Progenitor cell of endocrine pancreas (in vitro differentiated cells): ENCODE measurements at places on chromosomes 12 and 14.
A peak's percentile ranks its signal among the peaks of the same experiment; 100 is the strongest.

- DNase-seq = no peak
Measured at GRCh38 chr12:31860401-31860800, 98.8 kb upstream of the RESF1 start.

DNA sequence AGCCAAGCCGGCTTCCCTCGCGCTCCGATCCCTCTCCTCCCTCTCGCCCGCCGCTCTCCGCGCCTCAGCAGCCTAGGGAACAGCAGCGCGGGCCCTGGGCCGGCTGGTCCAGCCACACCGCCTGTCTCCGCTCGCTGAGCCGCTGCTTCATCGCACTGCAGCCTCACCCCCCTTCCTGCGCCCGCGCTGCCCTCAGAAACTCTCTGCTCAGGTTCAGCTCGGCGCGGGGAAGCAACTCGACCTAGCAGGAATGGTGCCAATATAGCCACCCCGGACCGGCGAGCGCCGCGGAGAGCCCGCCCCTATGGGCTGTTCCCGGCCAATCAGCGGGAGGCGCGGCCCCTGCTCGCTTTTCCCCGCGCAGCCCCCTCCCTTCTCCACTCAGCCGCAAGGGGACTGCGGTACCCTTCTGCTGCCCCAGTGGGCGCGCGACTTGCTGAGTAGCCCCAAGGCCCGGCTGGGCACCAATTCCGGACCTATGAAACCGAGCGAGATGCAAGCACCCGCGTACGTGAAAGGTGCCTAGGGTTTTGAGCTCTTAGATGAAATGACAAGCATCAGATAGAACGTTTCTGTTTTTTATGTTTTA is at the start of gene ADAMTS20:
Gene ADAMTS20, minus strand, starts transcription at position 233 of the 589 bp plus-strand sequence. CDS start 282 bp downstream, outside the sequence.
- peak; percentile 73 for DNase-seq

DNA sequence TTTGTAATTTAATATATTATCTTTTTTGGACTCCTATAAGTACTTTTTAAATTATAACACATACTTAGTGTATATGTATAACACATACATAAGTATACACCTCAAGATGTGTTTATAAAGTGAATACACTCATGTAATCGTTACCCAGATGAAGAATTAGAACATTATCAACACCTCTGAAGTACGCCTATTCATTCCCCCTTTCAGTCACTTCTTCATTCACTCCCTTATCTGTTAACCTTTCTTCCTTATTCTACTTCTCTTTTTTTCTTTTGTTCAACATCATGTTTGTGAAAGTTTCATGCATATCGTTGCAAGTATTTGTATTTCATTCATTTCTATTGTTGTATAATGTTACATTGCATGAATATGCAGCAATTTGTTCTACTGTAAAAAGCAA is 98.5 kb downstream of the ARID2 start:
- no peak for DNase-seq

DNA sequence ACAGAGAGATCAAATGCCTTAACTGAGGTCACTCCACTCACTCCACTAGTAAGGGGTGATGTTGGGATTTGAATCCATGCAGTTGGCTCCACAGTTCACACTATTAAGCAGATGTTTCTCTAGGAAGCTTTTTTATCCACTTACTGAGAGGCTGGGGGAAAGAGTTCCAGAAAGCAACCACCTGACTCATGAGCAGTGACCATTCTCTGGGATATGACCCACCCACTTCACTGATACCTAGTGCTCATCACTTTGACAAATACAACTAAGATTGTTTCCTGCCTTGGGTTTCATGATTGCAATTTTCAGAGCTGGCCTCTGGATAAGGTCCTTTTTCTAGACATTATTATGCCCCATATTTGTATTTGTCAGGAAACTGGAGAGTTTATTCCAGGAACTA is 152.1 kb upstream of the PLEKHG7 start:
- no peak for DNase-seq

DNA sequence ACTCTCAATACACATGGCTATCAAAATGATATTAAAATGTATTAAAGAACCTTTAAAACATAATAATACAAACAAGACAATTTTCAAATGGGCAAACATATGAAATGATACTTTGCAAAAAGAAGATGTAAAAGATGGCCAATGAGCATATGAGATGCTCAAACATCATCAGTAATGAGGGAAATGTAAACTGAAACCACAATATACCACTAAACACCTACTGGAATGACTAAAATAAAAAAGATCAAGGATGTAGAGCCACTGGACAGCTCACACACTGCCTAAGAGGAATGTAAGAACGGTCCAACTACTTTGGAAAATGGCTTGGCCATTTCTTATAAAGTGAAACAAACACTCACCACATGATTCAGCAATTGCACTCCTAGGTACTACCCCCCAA is 97.2 kb upstream of the BBS10 start:
- no peak for DNase-seq

DNA sequence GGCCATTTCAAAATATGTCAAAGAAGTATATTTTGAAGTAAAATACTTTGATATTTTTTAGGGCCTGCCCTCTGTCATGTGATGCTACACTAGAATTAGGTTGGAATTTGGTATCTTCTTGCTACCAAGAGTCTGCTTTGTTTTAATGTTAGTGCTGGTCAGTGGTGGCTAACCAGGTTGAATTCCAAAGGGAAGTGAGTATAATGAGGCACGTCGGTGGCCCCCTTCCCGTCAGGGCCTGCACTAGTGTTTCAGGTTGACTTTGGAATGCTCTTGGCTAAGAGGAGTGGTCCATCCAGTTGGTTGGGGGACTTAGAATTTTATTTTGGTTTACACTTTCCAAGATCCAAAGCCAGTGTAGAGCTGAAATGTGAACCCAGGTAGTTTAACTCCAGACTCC is 185.4 kb downstream of the NOVA1 start:
- no peak for DNase-seq

GRCh38 chr14:65432361-65432948 is 19.9 kb downstream of the FUT8 start:
- no peak for DNase-seq

DNA sequence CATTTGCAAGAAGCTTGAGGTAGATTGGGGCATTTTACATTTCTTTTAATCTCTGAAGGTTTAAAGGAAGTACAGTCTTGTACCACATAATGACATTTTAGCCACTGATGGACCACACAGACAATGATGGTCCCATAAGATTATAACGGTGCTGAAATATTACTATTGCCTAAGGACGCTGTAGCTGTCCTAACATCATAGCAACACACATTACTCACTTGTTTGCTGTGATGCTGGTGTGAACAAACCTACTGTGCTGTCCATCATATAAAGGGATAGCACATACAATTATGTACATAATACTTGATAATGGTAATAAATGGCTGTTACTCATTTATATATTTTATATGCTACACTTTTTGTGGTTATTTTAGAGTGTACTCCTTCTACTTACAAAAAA is 127.1 kb upstream of the CPNE8 start:
- DNase-seq = no peak

DNA sequence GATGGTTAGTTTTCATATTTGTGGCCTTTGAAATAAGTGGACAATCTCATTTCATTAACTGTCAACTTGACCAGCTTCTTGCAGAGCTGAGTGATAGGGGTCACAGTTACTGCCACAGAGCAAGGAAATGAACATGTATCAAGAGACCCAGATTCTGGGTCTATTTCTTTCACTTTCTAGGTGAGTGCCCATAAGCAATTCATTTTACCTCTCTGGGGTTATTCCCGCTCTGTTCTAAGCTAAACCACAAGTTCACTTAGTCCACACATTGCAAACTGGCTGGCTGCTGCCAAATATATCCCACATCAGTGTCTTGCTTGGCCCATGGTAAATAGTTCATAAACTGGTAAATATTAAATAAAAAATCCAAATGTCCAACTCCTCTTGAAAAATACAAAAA is 29.9 kb downstream of the GPHB5 start:
- no peak for DNase-seq

- no peak for DNase-seq
Measured at GRCh38 chr12:106841510-106842302, 67.2 kb downstream of the RIC8B start.

- no peak for DNase-seq
Measured at GRCh38 chr14:46137786-46138185, 513.8 kb downstream of the RPL10L start.

GRCh38 chr14:58755031-58755925 is 117.5 kb downstream of the DACT1 start:
- DNase-seq = no peak

DNA sequence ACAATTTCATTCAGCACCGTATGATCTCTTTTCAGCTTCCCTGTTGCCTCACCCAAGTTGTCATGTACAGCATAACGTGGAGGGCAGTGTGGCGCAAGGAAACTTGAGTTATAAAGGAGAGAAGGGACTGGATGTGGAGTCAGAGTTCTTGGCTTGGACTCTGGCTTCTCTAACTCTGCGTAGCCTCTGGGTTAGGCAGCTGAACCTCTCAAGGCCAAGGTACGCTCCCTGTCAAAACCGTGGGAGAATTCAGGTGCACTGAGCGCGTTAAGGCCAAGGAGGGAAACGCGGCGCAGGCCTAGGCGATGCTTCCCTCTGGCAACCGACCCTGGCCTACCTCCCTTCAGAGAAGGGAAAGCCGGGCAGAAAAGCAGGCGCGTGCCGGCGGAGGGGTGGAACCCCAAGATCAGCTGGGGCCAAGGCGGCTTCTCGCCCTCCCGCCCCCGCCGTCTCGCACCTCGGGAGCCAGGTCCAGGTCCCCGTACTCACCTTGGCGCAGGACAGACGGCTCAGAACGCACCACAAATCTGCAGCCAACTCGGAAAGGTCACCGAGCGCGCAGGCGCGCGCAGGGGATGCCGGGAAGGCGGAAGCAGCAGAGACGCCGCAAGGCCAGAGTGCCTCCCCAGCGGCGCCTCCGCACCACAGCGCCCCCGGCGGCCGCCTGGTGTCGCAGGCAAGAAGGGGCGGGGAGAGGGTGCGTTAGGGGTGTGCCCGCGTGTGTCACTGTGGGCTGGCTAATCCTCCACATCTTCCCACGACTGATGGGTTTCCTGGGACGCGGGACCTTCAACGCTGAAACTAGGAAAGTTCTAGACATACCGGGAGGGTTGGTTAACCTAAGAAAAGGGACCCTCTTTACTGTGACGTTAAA is 7.0 kb upstream of the TDRD9 start:
- peak; percentile 94 for DNase-seq

DNA sequence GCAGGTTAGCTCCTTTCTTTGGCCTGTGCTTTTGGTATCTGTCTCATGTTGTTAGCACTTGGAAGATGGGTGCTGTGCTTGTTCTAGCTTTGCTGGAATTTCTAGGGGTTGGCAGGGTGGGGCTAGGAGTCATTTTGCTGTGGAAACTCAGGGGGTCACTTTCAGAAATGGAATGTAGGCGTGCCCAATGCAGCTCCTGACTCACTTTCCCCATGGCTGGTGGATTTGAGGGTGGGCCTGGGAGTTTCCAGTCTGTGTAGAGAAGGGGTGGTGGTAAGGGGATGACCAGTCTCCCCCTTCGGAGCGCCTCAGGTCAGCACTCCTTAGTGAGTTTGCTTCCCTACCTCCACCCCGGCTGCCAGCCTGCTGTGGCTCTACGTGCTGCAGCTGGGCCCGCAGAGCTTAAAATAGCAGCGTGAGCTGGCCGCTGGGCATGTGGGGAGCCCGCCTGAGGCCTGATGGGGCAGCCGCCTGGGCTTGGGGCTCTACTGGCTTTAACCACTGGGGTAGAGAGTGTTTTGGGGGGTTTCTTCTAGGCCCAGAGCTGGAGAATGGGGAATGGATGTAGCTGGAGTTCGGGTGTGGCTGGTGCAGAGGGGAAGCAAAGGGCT is 108.2 kb downstream of the TSPAN9 start:
- DNase-seq = no peak

- DNase-seq = no peak
Measured at GRCh38 chr12:50555471-50555885, 50.7 kb downstream of the DIP2B start.

DNA sequence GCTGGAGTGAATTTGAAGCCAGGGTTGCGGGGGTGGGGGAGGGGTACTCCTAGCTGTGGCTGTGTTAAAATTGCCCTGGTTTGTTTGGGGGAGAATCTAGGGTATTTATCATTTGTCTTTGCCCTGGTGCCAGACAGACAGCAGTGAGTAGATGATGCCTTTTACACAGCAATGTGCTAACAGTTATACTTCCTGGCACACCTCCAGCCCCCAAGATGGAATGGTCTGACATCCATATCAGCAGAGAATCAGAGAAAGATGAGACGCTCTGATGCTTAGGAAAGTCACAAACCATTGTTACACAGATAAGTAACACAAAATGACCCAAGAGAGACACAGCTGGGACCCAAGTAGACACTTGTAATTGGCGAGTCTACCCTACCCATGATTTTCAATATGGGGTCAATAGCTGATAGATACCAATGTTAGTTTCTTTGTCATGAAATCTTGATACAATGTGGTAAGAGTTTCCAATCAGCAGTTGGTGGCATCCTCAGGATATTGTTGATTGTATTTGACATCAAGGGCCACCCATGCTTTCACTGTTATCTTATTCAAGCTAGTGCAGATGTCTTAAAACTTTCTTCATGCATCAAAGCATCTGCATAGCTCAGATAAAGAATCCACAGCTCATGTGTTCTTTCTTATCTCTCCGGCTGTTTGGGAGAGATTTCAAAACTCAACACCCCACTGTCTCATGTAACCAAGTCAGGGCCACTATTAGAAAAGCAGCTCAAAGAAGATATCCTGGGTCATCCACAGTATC is 2.6 kb upstream of the PRKAB1 start:
- DNase-seq = no peak

GRCh38 chr14:68309616-68310015 is 483.3 kb downstream of the ZFP36L1 start:
- DNase-seq = no peak

DNA sequence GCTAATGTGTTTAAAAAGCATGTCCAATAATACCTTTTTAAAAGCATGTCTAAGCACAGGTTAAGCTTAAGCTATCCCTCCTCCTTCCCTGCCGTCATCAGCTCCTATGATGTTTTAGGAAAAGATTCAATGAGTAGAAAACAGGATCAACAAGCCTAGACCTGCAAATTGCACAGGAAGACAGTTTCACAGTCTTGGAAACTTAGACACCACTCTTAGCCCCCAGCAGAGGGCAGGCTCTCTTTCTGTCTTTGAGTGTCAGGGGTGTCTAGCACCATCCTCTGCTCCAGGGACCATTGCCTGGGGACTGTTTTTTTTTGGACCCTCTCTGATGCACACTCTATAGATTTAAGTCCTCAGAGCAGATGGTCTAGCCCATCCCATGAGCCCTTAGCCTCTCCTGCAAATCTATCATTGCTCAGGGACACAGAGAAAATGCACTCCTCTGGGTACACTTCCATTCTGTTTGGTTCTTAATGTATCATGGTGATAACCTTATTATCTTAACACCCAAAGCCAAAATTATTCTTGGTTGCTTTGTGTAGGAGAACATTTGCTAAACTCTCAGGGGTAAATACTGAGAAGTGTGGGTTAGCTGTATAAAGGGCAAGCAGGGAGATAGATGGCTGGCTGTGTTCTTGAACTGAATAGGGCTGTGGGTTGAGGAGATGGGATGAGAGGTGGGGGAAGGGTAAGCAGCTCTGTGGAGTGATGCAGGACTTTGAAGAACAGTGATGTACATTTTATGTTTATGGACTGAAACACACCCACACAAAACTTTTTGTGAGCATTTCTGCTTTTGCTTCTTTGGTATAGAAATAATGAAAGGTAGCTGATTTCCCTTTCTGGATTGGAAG is 259.9 kb upstream of the DDHD1 start:
- DNase-seq = no peak
